ENCODE measurements at places on chromosomes 13 and 19. TPM values are rescaled to one million over a fixed set of nuclear protein-coding genes. Genes with fewer than 3 reads are reported as not detected.

ERICH4 gene
- total RNA-seq = not detected

CD70 gene
- 0.48 TPM for total RNA-seq

VSTM2B gene
- total RNA-seq = not detected

CGB3 gene
- 3.6 TPM for total RNA-seq

GRIN2D gene
- total RNA-seq = 6.2 TPM

MYBPC2 gene
- total RNA-seq = not detected

C19orf12 gene
- 40.9 TPM for total RNA-seq

KL gene
- total RNA-seq = 0.07 TPM

TMIGD2 gene
- total RNA-seq = not detected

DNAAF3 gene
- total RNA-seq = 1.8 TPM

- peaks cover 3% of the 10 kb centered on the region for H3K4me1 ChIP-seq
- no peaks in the 10 kb centered on the region for H3K27me3 ChIP-seq
- H3K27ac ChIP-seq = no peak overlapping the region
- no peak overlapping the region for H3K4me3 ChIP-seq
- no peaks in the 10 kb centered on the region for H3K36me3 ChIP-seq
Measured at GRCh38 chr13:101013245-101013644, 338.6 kb upstream of the TMTC4 start.

GRCh38 chr19:4154571-4155312 lies 1.3 kb downstream of the CREB3L3 start:
- H3K36me3 ChIP-seq = no peaks in the 10 kb centered on the region
- no peaks in the 10 kb centered on the region for H3K4me1 ChIP-seq
- no peaks in the 10 kb centered on the region for H3K27me3 ChIP-seq
- H3K4me3 ChIP-seq = no peak overlapping the region

DNA sequence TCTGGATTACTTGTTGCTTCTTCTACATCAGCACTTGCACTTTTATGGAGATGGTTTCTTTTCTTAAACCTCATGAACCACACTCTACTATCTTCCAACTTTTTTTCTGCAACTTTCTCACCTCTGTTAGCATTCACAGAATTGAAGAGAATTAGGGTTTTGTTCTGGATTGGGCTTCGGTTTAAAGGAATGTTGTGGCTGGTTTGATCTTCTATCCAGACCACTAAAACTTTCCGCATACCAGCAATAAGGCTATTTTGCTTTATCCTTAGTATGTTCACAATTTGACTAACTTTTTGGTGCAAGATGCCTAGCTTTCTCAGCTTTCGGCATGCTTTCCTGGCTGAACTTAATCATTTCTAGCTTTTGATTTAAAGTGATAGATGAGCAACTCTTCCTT lies 666.7 kb upstream of the MIR17HG start:
- H3K27ac ChIP-seq = no peak overlapping the region
- no peaks in the 10 kb centered on the region for H3K36me3 ChIP-seq
- peak; percentile 55 for DNase-seq
- no peaks in the 10 kb centered on the region for H3K4me1 ChIP-seq

GRCh38 chr19:19453125-19453454 lies 47.6 kb downstream of the GATAD2A start:
- H3K4me3 ChIP-seq = no peak overlapping the region
- no peaks in the 10 kb centered on the region for H3K36me3 ChIP-seq
- H3K27me3 ChIP-seq = no peaks in the 10 kb centered on the region
- peaks cover 2% of the 10 kb centered on the region for H3K4me1 ChIP-seq

GRCh38 chr13:99260216-99260615 lies 2.0 kb upstream of the GPR18 start:
- no peaks in the 10 kb centered on the region for H3K4me1 ChIP-seq
- no peaks in the 10 kb centered on the region for H3K36me3 ChIP-seq
- peak; percentile 15 for DNase-seq
- H3K27me3 ChIP-seq = no peaks in the 10 kb centered on the region
- H3K27ac ChIP-seq = no peak overlapping the region

DNA sequence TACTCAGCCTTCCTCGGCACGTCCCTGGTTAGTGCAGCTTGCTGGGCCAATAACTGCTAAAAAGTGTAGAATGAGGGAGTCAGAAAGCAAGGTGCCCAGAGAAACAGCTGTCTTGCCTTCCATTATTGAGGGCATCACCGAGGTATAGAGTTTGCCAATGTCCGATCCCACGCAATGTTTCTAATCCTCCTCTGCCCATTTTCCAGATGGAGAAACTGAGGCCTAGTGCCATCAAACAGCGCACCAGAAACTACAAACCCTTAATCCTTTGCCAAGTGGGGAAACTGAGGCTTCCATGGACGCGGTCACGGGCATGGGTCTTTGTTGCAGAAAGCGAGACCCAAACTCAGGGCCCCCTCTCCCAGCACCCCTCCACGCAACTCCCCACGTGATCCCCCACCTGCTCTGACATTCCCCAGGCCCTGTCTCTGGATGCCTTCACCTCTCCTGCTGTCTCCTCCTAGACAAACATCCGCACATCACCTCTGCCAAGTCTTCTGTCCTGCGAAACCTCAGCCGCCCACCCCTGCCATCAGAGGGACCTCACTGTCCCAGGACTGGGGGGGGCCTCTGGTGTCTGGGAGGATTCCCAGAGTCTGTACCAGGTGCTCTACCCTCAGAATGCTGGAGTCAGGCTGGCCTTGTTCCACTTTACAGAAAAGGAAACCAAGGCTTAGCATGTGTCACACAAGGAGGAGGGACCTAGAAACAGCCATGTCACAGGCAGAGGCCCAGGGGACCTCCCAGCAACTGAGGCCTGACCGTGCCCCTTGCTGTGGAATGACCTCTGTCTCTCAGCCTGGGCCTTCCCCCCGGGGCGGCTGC lies 930 bp upstream of the PDE4C start:
- peaks cover 9% of the 10 kb centered on the region for H3K4me1 ChIP-seq
- no peaks in the 10 kb centered on the region for H3K36me3 ChIP-seq
- no peak overlapping the region for H3K27ac ChIP-seq
- no peak overlapping the region for H3K4me3 ChIP-seq
- peaks cover 22% of the 10 kb centered on the region for H3K27me3 ChIP-seq

GRCh38 chr13:41271456-41272285 lies 8.3 kb upstream of the MTRF1 start:
- no peaks in the 10 kb centered on the region for H3K4me1 ChIP-seq
- no peak for DNase-seq
- H3K27ac ChIP-seq = no peak overlapping the region
- no peaks in the 10 kb centered on the region for H3K36me3 ChIP-seq
- no peak overlapping the region for H3K4me3 ChIP-seq

DNA sequence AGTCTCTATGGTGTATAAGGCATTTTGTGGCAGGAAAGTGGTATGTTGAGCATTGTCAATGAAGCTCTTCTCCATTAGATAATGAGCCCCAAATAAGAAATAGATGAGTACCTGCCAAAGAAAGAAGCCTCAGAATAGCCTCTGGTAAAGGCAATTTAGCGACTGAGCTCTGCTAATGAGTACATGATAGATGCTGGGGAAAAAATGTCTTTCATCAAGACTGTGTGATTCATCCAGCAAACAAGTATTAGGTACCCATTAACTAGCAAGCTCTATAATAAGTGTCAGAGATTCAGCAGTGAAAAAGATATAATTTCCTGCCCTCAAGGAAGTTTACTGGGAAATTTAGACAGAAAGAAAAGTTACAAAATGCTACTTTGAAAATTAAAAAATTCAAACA lies 294.6 kb downstream of the ITGBL1 start:
- DNase-seq = no peak
- H3K27ac ChIP-seq = no peak overlapping the region
- H3K4me3 ChIP-seq = no peak overlapping the region
- no peaks in the 10 kb centered on the region for H3K36me3 ChIP-seq

- H3K4me3 ChIP-seq = peak overlapping the region; percentile 80
- H3K36me3 ChIP-seq = peaks cover 29% of the 10 kb centered on the region
- peak; percentile 14 for DNase-seq
- H3K4me1 ChIP-seq = peaks cover 11% of the 10 kb centered on the region
Measured at GRCh38 chr19:58229255-58229639, 533 bp downstream of the ZNF544 start.

- no peak overlapping the region for H3K4me3 ChIP-seq
- no peaks in the 10 kb centered on the region for H3K36me3 ChIP-seq
- H3K4me1 ChIP-seq = no peaks in the 10 kb centered on the region
- no peak for DNase-seq
- H3K27me3 ChIP-seq = no peaks in the 10 kb centered on the region
Measured at GRCh38 chr13:53778937-53779336, 750.3 kb downstream of the OLFM4 start.

DNA sequence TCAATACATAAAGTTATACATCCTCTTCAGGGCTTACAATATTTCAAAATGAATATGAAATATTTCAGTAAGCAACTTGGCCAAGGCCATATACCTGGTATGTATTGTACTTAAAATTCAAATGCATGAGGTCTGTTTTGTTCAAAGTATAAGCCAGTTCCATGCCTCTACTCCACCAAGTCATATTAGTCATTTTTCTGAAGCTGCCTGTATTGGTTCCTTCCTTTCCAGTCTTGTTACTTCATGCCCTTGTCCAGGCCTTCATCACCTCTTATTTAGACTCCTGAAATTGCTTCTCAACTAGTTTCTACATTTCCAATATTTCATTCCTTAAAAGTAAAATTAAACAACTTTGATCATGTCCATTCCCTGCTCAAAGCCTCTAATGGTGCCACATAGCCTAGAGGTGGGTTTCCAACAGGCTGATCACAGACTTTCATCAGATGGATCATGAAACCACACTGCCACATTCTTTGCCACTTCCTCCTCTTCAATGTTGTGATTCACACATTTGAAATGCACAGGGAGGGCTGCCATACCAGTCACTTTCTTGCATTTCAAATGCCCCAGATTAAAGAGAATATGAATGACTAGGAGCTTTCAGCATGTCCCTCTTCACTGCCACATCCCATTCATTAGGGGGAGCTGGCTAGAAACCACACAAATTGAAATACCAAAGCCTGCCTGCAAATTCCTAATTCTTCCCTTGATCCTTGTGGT lies 424.1 kb upstream of the DACH1 start:
- DNase-seq = peak; percentile 91
- H3K4me3 ChIP-seq = no peak overlapping the region
- H3K27ac ChIP-seq = peak overlapping the region; percentile 52
- no peaks in the 10 kb centered on the region for H3K27me3 ChIP-seq
- peaks cover 17% of the 10 kb centered on the region for H3K4me1 ChIP-seq

GRCh38 chr19:13103581-13104359 lies 1.1 kb upstream of the LYL1 start:
- H3K4me1 ChIP-seq = peaks cover 5% of the 10 kb centered on the region
- H3K36me3 ChIP-seq = peaks cover 3% of the 10 kb centered on the region
- H3K4me3 ChIP-seq = no peak overlapping the region
- no peak for DNase-seq
- H3K27me3 ChIP-seq = no peaks in the 10 kb centered on the region

DNA sequence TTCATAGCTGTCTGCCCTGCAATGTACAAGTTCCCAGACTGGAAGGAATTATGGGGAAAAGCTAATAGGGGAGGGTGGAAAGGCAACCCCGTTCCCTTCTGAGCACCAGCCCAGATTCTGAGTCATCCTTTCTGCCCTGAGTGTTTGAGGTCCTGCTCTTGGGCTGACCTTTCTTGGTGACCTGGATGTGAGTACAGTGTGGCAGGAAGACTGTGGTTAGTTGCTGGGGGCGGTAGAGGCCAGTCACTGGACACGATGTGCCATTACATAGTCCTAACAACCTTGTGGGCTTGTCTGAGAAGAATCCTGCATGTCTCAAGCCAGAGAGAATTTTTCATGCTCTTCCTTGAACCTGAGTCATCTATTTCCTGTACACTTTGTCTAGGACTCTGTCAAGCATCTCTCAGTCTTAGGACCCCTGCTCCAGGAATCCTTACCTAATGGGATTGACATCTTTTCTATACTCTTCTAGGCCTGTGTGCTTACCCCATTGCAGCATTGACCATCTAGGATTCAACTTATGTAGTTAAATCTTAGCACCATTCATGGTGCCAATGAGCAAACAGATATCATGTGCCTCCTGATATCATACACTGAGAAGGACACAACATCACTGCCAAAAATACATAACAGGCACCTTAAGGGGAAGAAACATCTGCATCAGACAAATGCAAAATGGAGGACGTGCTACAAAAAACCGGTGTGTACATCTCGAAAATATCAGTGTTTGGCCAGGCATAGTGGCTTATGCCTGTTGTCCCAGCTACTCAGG lies 8.1 kb upstream of the ANGPTL4 start:
- DNase-seq = peak; percentile 96
- H3K36me3 ChIP-seq = no peaks in the 10 kb centered on the region
- peak overlapping the region; percentile 53 for H3K27ac ChIP-seq
- peaks cover 24% of the 10 kb centered on the region for H3K4me1 ChIP-seq
- H3K27me3 ChIP-seq = peaks cover 3% of the 10 kb centered on the region
